HTR-8/SVneo (cell line): ENCODE measurements at places on chromosomes 16 and 17.

- DNase-seq = no peak
Observed at GRCh38 chr17:31493656-31494155, 102.2 kb downstream of the RAB11FIP4 start.

DNA sequence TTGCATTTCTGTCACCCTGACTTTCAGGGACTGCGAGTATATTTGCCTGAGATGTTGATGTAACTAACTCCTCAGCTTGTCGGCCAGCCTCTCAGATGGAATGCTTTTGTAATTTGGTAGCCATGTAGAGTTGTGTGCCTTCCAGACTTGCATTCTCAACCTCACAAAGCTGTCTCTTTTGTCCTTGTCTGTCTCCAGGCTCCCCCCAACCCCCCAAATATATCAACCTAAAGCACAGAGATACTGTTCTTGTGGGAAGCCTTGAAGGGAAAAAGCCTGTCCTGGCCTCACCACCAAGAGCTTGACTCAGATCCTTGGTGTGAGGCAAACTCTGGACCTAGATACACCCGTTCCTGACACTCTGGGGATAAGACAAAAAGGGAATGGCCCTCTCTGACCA, 18.4 kb downstream of the SAP30BP start:
- DNase-seq = no peak

GRCh38 chr17:17784657-17785267, 52.0 kb downstream of the SREBF1 start:
- no peak for DNase-seq

DNA sequence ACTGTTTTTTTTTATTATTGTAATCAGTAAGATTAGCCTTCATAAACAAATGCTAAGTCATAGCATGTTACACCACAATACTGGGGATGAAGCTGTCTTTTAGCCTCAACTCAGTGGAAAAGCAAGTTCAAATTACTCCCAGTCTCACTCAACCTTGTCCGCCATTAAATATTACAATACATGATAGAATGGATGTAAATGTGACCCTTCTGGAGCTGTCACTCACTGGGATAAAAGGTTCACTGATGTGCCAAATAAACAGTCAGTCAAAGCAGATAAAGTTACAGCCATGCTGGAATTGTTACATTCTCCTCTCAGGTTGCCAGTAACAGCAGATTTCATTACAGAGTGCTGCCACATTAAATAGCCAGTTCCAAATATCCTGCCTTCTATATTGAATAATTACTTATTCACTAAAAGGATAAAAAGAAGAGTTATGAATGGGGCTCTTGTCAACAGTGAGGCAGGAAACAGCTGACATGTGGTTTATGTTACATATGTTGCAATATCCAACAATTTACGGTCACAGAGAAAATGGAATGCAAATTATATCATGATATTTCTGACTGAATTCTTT, 53.4 kb downstream of the BRIP1 start:
- DNase-seq = peak; percentile 41

GRCh38 chr16:86863609-86864008, 285.3 kb downstream of the FOXL1 start:
- no peak for DNase-seq

DNA sequence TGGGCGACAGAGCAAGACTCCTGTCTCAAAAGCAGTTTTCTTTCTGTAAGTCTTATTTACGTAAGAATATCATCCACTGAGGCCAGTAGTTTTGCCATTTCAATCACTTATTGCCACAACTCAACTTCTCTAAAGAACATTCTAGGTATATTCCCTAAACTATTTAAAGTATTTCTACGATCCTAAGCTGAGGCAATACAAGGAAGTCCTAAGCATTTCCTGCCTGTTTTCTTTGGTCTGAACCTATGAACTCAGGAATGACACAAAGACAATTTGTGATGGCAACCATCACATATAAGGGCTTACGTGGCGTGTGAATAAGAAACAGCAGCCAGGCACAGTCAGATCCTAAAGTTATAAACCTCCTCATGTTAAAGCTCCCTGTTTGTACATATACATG, 14.2 kb downstream of the USP36 start:
- no peak for DNase-seq

DNA sequence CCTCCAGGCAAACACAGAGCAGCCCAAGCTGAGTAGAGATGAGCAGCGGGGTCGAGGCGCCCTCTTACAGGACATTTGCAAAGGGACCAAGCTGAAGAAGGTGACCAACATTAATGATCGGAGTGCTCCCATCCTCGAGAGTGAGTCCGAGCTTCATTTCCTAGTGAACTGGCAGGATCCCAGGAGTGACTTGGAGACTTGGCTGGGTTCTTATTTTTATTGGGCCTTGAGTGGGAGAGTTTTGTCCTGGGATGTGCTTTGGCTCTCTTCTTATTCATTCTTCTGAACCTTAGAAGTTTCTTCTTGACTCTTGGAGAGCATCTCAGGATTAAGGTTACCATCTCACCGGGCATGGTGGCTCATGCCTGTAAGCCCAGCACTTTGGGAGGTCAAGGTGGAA, 27.2 kb upstream of the CDC6 start:
- no peak for DNase-seq

- DNase-seq = no peak
Observed at GRCh38 chr16:2691491-2692248, 9.3 kb downstream of the KCTD5 start.

GRCh38 chr17:50219342-50219741, 17.9 kb upstream of the COL1A1 start:
- DNase-seq = peak; percentile 82
